ENCODE measurements at places on chromosomes 16 and 17.

DNA sequence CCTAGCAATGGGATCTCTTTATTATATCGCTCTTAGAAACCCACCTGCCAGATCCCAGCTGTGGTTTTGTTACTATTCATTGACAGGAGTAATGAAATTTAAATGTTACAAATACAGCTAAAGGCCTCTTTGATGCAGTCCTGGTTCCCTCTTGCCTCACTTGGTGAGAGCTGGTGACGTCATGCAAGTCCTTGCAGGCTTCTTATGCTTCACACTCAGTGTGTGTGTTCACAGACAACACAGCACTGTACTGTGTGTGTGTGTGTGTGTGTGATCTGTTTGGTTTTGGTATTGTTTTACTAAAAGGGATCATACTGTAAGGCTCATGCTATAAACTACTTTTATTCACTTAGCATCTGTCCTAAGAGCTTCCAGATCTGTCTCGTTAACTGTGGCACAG lies 75.0 kb downstream of the USP22 start:
- DNase-seq: no peak

- DNase-seq: no peak
Observed at GRCh38 chr17:42920922-42921321, 20.3 kb downstream of the G6PC1 start.

- DNase-seq: no peak
Observed at GRCh38 chr17:74148901-74149596, 54.4 kb upstream of the RPL38 start.

DNA sequence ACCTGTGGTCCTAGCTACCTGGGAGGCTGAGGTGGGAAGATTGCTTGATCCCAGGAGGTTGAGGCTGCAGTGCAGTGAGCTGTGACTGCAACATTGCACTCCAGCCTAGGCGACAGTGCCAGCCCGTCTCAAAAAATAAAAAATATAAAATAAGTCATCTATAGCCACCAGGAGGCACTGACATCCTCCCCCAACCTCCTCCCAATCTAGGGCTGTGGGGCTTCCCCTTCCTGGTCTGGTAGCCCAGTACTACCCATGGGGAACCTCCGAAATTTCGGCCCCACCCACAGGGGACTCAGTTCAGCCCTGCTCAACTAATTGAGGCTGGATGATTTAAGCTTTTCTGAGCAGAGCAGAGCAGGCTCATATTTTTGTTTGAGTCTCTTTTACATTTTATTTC lies 3.2 kb downstream of the ZSCAN10 start:
- peak; percentile 37 for DNase-seq

Measured in activated T-helper 9 cell treated with anti-CD3 and anti-CD28 coated beads, Interleukin-2, amount 50 U/mL, for 16 hours (primary cell).